ENCODE measurements at places on chromosomes 12 and 14. TPM values are rescaled to one million over a fixed set of nuclear protein-coding genes. Genes with fewer than 3 reads are reported as not detected.

DNA sequence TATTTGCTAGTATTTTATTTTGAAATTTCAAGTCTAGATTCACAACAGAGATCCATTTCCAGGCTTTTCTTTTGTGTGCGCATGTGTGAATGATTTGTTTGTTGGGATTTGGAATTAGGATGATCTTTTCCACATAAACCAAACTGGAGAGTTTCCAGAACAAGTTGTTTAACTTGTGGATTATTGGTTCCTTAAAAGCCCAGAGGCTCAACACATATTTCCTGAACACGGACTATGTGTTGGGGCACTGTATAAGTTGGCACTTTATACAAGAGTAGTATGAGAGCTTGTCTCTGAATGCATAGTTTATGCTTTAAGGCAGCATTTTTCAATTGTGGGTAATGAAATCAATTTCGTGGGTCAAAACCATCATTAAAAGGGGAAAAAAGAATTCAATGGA lies 67.3 kb upstream of the FUT8 start:
- no peaks in the 10 kb centered on the region for H3K27me3 ChIP-seq
- no peaks in the 10 kb centered on the region for H3K4me1 ChIP-seq
- no peak for DNase-seq
- H3K36me3 ChIP-seq, result no peaks in the 10 kb centered on the region
- no peak overlapping the region for H3K27ac ChIP-seq
- H3K4me3 ChIP-seq, result no peak overlapping the region

DNA sequence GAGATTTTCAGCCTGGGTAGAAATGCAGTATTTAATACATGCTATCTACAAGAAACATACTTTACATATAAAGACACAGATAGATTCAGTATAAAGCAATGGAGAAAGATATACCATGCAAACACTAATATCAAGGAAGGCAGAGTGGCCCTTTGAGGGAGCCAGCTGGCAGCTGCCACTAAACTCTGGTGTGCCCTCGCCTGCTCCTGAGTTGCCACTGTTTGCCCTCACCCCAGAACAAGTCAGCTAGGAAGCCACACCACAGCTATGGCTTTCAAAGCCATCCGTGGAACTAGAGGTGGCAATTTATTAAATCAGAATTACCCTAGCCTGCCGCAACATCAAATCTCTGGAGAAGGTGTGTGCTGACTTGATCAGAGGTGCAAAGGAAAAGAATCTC lies 18.3 kb downstream of the PXN start:
- no peak for DNase-seq
- peaks cover 92% of the 10 kb centered on the region for H3K4me1 ChIP-seq
- H3K27ac ChIP-seq, result peak overlapping the region; percentile 56
- no peak overlapping the region for H3K4me3 ChIP-seq
- H3K27me3 ChIP-seq, result no peaks in the 10 kb centered on the region

DNA sequence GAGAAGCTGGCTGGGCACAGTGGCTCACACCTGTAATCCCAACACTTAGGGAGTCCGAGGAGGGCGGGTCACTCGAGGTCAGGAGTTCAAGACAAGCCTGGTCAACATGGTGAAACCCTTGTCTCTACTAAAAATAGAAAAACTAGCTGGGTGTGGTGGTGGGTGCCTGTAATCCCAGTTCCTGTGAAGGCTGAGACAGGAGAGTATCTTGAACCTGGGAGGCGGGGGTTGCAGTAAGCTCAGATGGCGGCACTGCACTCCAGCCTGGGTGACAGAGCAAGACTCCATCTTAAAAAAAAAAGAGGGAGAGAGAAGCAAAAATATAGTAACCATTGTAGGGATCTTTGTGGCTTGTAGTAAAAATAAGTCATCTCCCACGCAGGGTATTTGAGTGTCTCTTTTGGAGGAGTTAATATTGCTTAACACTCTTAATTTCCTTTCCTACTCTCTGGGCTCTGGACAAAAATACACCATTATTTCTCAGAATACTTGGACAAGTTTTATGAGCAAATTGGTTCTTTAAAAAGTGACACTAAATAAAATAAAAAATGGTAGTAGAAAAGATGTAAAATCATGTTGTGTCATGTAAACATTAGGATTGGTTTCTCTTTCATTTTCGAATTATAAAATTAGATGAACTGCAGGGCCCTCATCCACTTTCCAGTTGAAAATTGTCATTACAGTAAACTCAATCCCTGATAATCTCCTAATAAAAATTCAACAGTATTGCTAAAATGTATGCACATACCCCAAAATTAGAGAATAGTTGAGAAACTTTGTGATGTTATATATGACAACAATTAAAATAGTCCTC lies 61.1 kb upstream of the C12orf71 start:
- H3K4me3 ChIP-seq, result no peak overlapping the region
- DNase-seq, result peak; percentile 16

DNA sequence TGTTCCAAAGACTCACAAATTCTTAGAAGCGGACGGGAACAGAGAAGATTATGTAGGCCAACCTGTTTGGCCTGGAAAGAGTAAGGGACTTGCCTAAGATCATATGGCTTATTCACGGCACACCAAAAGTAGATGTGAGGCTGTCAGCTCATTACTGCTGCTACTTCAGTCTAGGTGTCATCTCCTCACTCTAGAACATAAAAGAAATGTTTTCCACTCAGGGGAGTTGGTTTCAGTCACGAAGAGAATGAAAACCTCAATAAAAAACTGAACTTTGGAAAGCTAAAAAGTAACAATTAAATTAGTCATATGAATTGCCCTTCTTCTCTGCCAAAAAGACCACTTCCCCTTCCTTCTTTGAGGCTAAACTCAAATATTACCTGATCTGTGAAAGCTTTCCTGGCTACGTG lies 658 bp upstream of the CEP128 start:
- H3K27ac ChIP-seq, result peak overlapping the region; percentile 16
- peaks cover 16% of the 10 kb centered on the region for H3K4me1 ChIP-seq
- H3K36me3 ChIP-seq, result peaks cover 3% of the 10 kb centered on the region
- H3K27me3 ChIP-seq, result no peaks in the 10 kb centered on the region

ASIC1 gene
- total RNA-seq, result 0.50 TPM
